Left kidney (tissue), 8 donors: ENCODE measurements at places on chromosomes 16 and 17.
A peak's percentile ranks its signal among the peaks of the same experiment; 100 is the strongest.

DNA sequence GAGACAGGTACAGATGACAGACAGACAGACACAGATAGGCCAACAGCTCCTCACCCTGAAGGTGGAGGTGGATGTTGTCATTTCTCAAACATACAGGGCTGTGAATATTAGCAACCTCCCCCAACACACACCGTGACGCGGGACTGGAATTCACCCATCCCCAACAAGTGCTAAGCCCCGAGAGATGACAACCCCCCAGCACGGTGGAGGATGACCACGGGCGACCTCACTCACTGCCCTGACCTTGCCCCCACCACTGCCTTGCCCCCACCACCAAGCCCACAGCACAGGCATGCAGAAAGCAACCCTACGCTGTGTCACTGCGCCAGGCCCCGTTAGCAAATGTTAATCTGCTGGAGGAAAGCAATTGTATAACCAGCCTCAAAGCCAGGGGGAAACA is 4.9 kb upstream of the KRT17 start:
- no peak for DNase-seq

DNA sequence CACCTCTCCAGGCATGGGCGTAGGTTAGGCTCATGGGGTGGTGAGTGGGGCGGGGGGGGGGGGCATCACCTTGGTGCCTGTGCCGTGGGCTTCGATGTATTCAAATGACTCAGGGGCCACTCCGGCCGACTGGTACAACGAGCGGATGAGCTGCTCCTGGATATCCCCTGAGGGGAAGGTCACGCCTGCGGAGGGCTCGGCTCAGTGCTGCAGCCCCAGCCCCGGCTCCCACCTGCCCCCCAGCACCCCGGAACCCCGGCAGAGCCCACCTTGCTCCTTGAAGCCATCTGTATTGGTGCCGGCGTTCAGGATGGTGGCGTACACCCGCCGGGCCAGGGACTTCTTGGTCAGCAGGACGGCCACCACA is 5.4 kb downstream of the FASN start:
- DNase-seq: no peak

- DNase-seq: no peak
Observed at GRCh38 chr17:76867578-76868175, 527 bp upstream of the MGAT5B start.

DNA sequence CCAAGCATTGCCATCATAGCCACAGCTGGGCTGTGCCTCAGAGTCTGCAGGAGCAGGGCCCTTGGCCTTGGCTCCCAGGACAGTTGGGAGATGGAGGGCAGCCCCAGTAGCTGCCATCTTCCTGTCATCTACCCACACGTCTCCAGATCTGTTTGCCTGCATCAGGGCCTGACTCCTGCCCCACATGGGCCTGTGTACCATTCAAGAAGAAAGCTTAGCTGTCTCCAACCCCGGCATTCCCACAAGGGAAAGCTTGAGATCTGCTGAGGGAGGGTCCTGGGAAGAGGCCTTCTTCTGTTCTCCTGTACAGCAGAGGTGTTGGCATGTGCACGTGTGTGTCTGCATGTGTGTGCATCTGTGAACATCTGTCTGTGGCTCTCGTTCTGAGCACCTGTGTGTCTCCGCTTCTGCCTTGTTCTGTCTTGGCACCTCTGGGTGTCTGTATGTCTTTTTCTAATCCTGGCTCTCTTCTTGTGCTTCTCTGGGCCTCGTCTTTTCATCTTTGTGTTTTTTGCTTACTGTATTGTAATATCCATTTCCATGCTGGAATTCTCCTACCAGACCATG is 122.2 kb downstream of the MRM1 start:
- DNase-seq: no peak

DNA sequence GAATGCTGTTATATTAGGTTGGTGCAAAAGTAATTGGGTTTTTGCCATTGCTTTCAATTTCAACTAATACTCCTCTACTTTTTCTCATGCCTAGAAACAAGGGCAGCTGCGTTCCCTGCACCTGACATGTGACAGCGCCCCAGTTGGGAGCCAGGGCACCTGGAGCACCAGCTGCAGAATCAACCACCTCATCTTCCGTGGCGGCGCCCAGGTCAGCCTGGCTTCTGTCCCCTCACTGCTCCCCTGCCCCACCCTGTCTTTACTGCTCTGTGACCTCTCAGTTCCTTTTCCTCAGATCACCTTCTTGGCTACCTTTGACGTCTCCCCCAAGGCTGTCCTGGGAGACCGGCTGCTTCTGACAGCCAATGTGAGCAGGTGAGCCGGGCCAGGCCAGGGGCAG is 16.4 kb upstream of the ITGAD start:
- DNase-seq: no peak

DNA sequence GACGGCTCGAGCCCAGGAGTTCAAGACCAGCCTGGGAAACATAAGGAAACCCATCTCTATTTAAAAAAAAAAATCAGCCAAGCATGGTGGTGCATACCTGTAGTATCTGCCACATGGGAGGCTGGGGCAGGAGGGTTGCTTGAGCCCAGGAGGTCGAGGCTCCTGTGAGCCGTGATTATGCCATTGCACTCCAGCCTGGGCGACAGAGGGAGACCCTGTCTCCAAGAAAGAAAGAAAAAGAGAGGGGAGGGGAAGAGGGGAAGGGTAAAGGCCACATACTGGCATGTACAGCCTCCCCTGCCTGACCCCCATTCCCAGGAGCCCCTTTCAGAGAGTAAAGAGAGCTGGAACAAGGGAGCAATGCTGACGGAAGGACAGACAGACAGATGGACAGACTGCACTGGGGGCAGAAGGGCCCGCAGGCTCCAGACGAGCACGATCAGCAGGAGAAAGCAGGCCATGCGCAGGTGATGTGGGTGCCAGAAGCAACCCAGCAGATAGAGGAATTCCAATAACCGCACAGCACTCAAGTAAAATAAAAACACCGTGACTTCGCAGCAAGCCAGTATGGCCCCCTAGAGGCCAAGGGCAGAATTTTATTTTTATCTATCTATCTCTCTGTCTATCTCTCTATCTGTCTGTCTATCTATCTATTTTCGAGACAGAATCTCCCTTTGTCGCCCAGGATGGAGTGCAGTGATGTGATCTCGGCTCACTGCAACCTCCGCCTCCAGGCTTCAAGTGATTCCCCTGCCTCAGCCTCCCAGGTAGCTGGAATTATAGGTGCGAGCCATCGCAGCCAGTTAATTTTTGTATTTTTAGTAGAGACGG is 27.1 kb upstream of the SNN start:
- peak; percentile 55 for DNase-seq

GRCh38 chr17:65243838-65244625 is 106.9 kb downstream of the RGS9 start:
- DNase-seq: no peak

GRCh38 chr17:79650861-79651260 is 40.0 kb upstream of the RBFOX3 start:
- DNase-seq: no peak
